MG63 (cell line): ENCODE measurements at places on chromosomes 6 and 20.

- no peak for DNase-seq
Measured at GRCh38 chr6:25138934-25139415, 140.2 kb upstream of the CARMIL1 start.

- no peak for DNase-seq
Measured at GRCh38 chr6:28607990-28608389, 82.3 kb downstream of the GPX5 start.

- no peak for DNase-seq
Measured at GRCh38 chr6:102356170-102356569, 962.7 kb downstream of the GRIK2 start.

DNA sequence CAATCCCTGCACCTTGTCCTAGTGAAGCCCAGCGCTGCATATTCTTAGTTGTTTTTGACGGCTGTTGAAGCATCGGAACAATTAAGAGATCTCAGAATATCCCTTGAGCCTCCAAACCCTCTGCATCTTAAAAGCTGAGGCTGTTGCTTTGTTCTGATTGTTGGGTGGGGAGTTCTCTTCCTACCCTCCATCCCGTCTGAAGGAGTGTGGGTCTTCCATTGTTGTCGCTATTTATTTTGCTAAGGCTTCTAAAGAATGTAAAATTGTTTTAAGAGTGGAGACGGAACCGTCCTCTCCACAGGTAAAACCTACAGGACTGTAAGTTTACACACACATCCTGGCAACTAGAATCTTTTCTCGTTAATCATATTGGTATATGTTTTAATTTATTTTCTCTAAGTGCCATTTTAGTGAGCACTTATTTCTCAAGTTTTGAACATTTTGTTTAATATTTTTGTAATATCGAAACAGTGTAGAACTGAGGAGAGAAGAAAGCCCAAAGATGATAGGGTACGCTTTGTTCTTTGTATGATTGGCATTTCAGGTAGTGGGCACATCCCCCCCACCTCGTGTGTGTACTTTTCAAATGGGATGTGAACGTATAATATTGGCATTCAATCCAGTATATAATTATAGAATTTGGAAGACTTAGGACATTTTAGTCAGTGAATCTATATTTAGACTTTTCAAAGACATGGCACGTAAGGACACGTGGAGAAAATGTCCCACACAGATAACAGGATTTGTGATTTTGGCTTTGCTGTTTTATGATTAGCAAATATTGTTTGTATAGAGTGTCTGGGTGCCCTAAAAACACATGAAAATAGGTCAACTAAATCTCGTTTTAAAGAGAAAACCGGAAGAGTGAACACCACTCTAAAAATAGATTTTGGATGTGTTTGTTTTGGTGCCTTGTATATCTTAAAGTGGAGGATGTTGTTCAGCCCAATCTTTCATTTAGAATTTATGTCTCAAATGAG lies 1.3 kb downstream of the RNF146 start:
- DNase-seq, result no peak

- no peak for DNase-seq
Measured at GRCh38 chr6:125544819-125545218, 204.6 kb upstream of the HEY2 start.

DNA sequence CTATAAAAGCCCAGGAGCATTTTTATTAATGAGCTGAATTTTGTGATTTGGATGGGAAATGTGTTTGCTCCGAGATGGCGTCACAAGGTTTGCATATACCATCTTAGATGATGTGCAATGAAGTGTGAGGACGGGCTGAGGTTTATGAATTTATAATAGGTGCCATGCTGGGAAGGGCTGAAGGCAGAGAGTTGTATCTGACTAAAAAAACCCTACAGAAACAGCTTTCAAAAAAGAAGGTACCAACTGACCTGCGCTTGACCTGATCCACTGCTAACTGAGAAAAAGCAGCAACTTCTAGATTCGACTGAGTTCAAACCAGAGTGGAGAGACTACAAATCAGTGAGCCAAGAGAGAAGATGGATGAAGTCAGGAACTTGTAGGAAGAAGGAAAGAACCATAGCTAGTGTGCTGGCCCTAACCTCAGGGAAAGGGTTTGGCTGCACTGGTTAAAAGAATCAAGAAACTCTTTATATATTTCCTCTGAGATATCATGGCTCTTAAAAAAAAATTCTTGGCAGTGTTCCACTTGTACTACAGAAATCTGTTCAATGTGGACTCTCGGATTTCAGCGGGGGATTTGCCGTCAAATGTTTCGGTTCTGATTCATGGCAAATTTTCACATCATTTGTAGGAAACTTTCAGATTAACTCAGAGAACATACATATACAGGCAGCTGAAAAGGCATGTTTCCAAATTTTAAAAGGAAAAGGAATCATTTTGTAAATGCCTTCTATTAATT lies 56.5 kb upstream of the HDGFL1 start:
- DNase-seq, result no peak

GRCh38 chr6:169775321-169775720 lies 23.9 kb downstream of the ERMARD start:
- DNase-seq, result no peak

DNA sequence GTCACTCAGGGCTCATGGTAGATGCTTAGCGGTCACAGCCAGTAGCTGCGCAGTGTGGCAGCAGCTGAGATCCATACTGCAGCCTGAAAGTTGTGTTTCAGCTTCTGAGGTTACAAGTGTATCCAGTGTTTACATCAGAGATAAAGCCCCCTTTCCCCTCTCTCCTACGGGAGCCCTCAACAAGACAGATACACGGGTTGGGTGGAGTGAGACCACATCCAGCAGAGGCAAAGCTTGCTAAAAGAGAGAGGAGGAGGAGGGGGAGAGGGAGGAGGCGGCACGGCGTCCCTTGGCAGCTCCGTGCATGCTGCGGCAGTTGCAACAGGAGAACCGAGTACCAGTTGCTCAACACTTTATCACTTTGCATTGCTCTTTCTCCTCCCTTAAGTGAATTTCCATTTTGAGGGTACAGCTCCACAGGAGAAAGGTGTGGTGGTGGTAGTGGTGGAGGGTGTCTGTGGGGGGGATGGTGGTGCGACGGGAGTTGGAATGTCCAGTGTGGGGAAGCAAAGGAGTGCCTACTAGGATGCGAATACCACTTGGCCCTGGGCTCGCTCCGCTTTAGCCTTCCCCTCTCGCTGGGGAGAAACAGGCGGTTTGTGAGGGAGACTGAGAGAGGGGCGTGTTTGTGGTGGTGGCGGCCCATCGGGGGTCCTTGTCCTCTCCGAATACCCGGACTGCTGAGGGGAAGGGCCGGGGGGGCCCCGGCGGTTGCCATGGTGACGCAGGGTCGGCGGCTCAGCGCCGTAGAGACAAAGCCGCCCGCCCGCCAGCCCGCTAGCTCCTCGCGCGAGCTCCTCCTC lies 405 bp upstream of the RNF182 start:
- peak; percentile 58 for DNase-seq

DNA sequence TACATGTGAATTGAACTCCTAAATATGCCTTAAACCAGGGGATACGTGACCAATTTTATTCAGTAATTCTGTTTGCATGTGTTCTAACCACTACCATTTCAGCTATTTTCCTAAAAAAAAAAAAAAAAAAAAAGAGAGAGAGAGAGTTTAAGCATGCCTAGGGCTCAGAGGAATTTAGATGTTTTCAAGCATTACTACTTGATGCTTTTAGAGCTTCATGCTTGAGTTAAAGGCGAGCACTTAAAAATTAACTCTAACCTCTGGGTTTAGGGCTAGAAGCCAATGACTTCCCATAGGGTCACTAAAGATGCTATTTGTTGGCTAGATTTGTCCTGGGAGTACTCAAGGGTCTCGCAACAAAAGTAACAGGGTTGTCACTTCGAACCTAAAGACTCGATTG lies 217.7 kb downstream of the ATXN1 start:
- no peak for DNase-seq

- DNase-seq, result peak; percentile 85
Measured at GRCh38 chr6:11732036-11732631, 46.5 kb downstream of the ADTRP start.

GRCh38 chr20:50113420-50114224 lies 672 bp upstream of the UBE2V1 start:
- no peak for DNase-seq

DNA sequence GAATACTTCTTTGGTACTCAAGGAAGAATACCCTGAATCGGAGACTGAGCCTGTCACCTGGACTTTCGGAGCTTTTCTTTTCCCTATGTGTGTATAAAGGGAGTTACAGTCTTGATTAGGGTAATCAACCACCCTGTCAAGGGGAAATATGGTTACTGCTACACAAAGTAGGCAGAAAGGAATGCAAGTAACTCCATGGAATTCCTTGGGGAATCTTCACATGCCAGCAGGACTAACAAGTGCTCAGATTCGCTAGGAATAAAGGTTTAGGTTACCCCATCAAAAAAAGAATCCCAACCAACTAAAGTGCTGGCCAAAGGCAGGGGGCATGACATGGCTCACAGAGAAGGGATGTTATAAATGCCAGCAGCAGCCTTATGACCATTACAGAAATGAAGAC lies 10.4 kb downstream of the KCNS1 start:
- DNase-seq, result no peak

DNA sequence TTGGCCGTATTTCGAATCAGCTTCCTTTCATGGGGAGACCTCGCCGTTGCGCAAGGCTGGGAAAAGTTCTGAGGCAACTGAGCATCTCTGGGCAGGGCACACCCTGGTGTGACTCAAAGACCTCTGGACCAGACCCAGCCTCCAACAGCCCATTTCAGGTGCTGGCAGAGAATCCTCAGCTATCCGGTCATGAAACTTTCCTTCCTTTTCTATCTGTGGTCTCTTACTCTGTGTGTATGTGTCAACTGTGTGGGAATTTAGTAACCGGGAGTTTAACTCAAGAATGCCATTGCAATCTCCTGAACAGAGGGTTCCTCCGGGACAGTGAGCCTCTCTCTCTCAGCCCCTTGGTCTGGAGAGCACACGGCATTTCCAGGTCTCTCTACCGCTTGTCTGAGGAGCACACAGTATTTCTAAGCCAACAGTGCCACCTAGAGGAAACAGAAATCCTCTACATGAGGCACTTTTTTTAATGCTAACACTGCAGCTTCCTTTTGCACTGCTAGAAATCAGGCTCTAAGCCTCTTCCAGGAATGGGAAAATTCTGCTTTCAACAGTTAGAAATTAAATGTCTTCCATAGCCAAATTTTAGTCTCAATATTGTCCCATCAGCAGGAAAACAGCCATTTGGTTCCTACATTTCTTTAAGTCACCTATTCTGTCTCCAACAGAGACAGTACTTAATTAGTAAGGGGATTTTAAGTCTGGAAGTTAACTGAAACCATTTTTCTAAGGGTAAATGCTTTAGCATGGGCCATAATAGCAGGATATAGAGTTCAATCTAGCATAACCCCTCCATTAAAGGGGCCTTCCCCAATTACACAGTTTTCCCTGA lies 32.7 kb downstream of the PLN start:
- peak; percentile 36 for DNase-seq

DNA sequence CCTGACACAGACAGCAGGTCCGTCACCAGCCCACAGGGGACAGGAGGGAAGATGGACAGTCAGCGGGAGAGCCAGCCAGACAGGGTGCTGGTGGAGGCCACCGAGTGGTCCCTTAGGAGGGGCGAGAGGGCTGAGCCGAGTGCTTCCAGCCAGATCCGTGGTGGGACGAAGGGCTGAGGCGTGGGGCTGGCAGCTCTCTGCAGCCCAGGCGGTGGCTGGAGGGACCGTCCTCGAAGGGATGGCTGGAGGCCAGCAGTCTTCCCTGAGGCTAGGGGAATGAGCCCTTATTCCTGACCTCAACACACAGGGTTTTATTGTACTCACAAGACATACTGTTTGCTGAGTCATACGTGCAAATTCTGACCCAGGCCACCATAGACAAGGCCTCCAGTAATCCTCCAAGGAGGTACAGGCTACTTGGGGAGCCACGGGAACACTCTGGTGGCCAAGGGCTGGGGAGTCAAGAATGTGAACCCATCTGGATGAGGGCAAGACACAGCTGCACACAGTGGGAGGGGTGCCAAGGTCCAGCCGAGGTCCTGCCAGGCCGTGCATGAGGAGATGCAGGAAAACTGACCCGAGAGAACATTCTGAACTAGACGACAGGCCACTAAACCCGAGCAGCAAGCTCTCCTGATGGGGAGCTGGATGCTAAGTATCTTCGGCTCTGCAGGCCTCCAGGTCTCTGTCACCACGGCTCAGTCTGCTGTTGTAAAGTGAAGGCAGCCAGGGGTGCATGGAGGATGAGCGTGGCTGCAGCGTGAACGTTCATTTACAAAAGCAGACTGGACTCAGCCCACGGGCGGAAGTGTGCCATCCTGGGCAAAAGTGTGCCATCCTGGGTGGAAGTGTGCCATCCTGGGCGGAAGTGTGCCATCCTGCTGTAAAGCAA lies 242.5 kb downstream of the TTLL2 start:
- no peak for DNase-seq

DNA sequence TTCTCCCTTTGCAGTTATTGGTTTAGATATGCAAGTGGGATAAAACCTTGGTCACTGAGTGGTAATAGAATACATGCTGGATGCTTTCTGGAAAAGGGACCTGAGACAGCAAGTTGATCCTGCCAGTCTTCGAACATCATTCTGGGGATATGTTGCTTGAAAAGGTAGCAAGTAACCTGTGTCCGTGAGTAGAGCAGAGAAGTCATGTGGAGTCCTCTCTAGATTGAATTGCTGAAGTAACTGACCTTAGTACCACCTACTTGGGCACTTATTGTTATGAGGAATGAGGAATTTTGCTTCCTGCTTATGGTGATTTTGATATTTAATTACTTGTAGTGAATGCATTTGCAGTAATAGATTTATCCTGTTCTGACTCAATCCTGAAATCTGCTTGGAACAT lies 367.3 kb upstream of the IMPG1 start:
- no peak for DNase-seq

- no peak for DNase-seq
Measured at GRCh38 chr20:51199920-51200319, 177.0 kb upstream of the KCNG1 start.

- DNase-seq, result peak; percentile 13
Measured at GRCh38 chr20:34943808-34944567, 11.6 kb downstream of the GSS start.

- no peak for DNase-seq
Measured at GRCh38 chr6:13304580-13305260, 23.6 kb downstream of the TBC1D7 start.

GRCh38 chr20:3753098-3753497 lies 14.5 kb downstream of the ADISSP start:
- peak; percentile 29 for DNase-seq

DNA sequence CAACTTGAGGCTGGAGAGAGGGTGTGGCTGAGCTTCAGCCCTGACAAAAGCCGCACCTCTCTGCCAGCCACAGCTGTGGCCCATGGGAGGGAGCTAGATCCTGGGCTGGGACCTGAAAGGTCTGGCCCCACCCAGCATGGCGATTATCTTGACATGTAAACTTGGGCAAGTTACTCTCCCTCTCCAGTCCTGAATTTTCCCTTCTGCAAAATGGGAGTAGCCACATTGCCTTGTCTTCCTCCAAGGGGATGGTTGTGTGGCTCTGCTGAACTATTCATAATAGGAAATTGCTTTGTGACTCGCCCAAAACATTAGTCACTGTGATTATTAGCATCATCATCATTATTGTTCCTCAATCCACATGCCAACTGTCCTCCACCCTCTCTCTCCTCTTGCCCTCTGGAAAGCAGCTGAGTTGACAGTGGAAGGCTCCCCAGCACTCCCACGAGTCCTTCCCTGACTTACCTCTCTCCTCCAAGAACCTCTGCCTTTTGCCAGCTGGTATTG lies 23.0 kb upstream of the RBPJL start:
- peak; percentile 48 for DNase-seq
